ENCODE measurements at places on chromosomes 6 and 20.

DNA sequence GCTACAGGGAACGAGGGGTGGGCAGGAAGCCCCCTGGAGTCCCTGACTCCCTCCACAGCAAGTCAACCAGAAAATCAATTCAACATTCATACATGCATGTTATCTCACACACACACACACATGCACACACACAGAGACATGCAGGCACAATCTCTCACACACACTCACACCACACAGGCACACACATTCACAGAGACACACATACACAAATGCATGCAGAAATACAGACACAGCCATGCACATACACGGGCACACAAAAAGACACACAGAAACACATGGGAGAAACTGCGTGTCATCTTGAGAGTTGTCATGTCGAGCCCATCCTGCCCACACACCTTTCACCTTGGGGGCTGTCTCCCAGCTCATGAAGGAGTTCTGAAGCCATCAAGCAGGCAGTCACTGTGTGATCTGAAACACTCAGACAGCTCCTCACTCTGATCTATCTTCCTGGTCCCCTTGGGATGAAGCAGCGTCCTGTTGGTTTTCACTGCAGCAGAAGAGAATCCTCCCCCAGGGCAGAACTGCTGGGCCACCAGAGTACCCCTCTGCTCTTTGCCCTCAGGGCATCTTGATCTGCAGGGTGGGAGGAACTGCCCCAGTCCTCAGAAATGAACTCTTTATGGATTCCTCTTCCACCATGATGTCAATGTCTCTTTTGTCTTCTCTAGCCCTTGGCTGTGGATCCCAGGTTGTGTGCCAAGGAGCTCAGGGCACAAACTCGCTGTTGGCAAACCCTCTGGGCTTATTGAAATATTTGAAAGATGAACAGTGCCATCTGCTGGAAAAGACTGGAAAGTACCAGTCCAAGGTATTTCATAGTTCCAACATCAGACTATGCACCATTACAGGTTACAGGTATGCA lies 8.8 kb downstream of the RAET1L start:
- peak; percentile 44 for DNase-seq

GRCh38 chr6:70527071-70527737 lies 39.5 kb upstream of the SDHAF4 start:
- no peak for DNase-seq

- DNase-seq, result no peak
Observed at GRCh38 chr6:147075381-147075780, 128.8 kb upstream of the STXBP5 start.

DNA sequence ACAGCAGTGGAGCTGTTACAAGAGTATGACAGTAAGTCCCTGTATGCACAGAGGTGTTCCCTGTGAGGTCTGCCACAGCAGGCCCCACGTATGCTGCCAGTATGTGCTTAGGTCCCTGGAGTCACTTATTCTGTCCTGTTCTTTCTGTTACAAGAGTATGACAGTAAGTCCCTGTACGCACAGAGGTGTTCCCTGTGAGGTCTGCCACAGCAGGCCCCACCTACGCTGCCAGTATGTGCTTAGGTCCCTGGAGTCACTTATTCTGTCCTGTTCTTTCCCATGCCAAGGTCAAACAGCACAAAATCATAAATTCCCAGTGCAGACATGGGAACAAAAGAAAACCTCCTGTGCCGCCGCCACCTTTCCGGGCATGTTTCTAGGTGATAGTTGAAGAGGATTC lies 192.2 kb downstream of the SASH1 start:
- no peak for DNase-seq

DNA sequence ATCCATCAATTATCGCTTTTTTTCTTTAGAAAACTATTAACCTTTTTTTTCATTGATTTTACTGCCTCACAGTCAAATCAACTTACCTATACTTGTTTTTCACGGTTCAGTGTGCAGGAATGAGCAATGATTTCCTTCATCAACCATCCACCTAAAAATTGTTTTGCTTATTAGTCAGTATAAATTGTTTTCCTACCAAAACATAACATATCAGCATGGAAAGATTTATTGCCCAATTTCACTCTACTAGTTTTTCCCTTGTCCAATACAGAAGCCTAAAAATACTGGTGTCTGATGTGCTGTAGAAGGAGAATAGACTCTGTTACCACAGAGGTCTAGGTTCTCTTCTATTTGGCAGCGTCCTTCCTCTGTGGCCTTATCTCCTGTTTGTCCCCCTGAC lies 558.2 kb upstream of the CITED2 start:
- DNase-seq, result no peak

DNA sequence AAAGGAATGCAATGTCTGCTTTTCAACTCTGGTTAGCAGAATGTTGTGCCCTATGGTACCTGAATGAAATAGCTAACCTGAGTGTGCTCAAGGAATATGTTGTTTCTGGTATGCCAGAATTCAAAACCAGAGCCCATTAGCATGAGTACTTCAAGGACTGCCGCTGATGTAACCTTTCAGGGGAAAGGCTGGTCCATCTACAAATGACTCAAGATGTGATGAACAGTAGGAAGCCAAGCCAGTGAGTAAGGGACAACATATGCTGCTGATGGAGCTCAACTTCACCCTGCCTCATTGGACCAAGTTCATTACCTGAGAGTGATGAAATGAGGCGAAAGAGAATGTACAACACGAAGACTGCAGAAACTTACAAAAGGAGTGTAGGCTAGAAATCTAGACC lies 95.7 kb upstream of the BMP2 start:
- DNase-seq, result no peak
